ENCODE measurements at places on chromosomes 5 and 9.
A peak's percentile ranks its signal among the peaks of the same experiment; 100 is the strongest.

DNA sequence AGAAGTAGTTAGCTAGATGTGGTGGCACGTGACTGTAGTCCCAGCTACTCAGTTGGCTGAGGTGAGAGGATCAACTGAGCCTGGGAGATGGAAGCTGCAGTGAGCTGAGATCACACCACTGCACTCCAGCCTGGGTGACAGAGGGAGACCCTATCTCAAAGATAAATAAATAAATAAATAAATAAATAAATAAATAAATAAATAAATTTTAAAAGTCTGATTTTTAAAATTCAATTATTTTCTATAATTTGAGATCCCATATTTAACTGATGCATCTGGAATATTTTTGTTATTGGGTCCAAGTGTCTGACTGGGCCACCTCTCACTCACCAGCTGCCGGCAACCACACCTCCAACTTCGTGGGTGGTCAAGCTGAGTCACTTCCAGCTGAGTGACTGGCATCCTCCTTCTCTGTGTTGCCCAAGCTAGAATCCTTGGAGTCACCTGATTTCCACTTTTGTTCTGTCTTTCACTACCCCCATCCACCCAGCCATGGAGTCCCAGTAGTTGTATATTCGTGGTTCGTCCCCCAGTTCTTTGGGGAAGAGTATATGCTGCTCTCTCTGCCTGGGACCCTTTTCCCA is 70.9 kb downstream of the EGFLAM start:
- no peak for DNase-seq

DNA sequence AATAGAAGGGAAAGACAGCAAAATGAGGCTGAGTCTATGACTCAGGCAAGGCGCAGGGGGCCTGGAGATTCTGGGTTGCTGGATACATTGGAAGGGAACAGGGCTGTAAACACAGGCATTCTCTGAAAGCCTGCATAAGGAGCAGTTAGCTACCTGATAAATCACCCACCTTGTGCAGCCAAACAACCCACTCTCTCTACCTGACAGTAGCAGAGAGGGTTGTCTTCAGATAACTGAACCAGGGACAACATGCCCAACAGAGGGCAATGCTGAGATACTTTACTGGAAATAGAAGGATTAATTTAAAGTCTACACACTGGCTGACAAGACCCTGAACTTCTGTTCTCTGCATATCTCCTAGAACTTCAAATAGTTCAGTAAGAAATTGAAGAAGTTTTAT is 161.6 kb downstream of the KCTD16 start:
- DNase-seq = no peak

- no peak for DNase-seq
These were observed 89.5 kb upstream of the TTC23L start for GRCh38 chr5:34749431-34749873.

- DNase-seq = no peak
These were observed 86.3 kb upstream of the OTULINL start for GRCh38 chr5:14495301-14495700.

- DNase-seq = no peak
These were observed 2.4 kb downstream of the PGGT1B start for GRCh38 chr5:115260248-115260647.

GRCh38 chr9:134344068-134344799 is 18.0 kb downstream of the RXRA start:
- DNase-seq = no peak

- no peak for DNase-seq
These were observed 16.7 kb downstream of the ITGA1 start for GRCh38 chr5:52804387-52804791.

DNA sequence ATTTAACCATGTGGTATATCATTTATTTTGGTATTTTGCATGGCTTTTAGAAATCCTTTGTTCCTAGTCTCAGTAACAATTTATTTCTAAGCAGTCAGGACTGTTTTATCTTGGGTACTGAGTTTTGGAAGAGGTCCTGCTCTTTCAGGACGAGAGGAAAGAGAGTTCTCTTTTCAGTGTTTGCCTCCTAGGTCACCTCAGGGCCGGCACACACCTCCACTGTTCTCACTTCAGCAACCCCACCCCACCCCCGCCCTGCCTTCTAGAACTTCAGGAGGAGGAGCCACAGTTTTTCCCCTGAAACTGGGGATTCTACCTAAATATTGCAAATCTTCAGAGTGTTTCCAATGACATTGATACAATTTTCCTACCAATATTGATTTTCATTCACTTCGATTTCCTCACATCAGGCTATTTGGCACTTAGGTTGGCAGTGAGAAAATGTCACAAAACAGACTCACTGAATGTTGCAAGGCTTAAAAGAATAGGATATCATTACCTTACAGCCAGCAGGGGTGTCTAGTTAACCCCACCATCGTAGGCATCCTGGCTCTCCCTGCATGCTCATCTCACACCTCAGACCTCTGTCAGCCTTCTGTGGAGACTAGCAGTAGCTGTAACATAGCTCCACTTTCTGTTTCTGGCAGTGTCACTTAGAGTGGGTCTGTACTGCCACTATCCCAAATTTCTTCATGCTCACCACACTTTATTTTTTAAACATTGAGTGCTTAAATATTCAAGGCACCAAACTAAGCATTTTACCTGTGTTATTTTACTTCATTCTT is 5.4 kb downstream of the IGIP start:
- no peak for DNase-seq

DNA sequence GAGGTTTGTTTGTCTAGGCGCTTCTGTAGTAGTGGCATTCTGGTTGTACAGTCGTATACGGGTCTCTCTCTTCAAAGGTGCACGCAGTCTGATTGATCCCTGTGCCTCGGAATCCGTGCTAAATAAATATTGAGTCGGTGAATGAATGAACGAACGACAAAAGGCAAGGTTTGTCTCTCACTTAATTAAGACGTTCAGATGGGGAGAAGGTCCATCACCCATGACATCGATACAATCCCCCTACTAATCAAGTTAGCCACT is 500 bp upstream of the CREBRF start:
- no peak for DNase-seq

GRCh38 chr5:31702712-31703111 is 63.8 kb downstream of the PDZD2 start:
- no peak for DNase-seq

GRCh38 chr5:2300421-2300820 is 417.7 kb upstream of the IRX4 start:
- no peak for DNase-seq

- DNase-seq = no peak
These were observed 72.8 kb upstream of the ZNF608 start for GRCh38 chr5:124819201-124819600.

- no peak for DNase-seq
These were observed 149.0 kb downstream of the AOPEP start for GRCh38 chr9:94875300-94876020.

- no peak for DNase-seq
These were observed 40.5 kb upstream of the LIFR start for GRCh38 chr5:38596981-38597380.

DNA sequence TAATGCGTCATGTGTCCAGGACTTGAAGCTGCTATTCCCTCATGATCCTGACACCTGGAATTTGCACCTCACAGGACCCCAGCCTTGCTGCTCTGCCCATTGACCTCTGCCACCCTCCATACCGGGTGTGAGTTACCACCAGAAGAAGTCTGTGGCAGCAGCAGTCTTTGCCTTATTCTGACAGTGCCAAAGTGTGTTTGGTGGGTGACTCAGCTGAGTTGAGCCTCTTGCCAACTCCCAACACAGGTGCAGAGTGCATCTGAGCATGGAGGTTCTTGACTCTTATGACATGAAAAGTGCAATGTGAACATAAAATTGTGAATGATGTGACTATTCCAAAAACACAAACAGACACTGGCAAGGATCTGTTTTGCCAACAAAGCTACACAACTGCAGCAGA is 1166.5 kb upstream of the CDH18 start:
- no peak for DNase-seq

DNA sequence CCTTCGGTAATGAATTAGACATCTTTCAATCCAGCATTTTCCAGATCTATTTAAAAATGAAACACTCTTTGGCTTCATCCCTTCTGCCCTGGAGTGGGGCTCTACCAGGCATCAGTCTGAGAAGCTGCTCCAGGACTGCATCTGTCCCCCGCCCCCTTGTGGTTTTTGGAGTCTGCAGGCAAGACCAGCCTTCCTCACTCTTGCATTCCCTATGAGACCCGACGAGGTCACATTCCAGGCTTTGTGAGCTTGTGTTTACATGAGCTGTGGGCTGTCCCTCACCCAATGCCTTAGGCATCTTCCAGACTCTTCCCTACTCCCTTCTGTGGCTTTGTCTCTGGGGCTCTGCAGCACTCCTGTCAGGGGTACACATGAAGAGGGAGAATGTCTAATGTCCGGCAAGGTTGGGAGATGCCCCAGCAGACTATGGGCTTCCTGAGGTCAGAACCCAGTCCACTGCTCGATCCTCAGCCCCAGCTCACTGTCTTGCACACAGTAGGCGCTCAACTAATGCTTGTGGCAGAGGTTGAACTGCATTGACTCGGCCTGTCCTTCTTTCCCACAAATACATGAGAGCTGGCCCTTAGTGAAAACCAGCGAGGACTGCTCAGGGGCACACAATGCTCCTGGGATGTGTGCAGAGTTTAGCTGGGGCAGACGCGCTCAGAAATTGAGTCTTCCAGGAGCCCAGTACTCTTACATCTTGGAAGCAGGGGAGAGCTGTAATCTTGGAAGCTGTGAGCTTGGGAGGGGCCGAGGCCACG is 11.7 kb upstream of the GADD45G start:
- no peak for DNase-seq

GRCh38 chr9:125153712-125154367 is 10.5 kb upstream of the SCAI start:
- DNase-seq = no peak

DNA sequence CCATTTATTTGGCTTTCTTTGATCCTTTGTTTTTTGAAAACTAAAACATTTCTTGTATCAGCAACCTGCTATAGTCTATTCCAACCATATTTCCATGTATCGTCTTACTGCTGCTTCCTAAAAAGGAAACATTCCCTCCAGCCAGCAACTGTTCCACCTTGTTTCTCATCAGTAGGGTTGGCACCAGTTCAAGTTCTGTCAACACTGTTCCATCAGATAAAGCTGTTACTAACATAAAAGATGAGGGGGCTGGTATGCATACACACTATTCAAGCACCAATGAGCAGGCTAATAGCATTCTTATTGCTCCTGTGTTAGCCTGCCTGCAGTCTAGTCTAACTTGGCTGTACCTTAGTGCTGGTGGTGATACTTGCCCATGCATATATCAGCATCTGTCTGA is 178.3 kb downstream of the CWC27 start:
- DNase-seq = peak; percentile 95

DNA sequence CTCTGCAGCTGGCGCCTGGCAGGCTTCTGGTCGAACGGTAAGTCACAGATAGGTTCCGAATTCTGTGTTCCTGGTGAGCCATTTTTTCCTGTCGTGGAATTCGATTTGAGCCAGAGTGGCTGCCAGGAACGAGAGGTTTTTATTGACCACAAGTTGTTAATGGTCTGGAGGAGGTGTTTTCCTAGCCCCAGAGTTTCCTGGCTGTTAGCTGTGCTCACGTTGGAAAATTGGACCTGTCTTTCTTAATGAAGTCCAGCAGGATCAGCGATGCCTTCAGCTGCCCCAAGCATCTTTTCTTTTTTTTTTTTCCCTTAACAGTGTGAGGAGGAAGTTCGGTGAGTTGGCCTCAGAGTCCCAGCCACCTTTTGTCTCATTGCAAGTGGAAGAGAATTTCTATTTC is 62.9 kb downstream of the COL5A1 start:
- no peak for DNase-seq

DNA sequence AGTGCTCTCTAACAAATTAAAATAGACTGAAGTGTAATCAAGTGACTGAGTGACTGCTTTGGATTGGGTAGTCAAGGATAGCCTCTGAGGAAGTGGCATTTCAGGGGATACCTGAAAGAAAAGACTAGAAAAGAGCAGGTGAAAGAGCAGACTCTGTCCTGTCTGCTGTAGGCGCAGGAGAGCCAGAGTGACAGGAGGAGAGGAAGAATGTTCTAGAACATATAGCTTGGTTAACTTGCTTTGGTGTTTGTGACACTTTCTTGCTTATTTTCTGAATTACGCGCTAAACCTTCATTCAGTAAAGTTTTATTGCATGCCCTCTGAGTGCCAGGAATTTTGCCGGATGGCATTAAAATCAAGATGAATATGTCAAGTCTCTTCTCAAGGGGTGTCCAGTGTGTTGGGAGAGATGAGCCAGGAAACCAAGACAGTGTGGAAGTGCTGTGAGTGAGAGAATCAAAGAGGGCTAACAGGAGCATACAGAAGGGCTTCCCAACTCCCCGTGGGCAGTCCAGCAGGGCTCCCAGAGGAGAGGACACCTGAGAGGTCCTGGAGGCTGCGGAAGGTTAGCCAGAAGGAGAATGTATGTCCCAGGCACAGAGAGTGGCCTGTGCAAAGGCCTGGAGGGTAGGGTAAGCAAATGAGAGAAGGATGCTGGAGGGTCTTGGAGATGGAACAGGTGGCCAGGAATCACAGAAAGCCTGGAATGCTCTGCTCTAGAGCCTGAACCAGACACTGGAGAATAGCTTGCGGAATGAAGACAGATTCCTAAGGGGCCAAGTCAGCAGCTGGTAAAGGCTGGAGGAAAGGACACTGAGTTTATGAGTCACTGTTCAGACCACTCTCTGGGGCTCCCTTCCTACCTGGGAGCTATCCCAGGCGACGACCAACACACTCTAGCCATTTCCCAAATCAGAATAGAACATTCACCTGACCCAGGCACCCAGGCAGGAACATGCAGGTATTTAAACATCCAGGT is 59.3 kb downstream of the SLC22A5 start:
- no peak for DNase-seq

- DNase-seq = no peak
These were observed 299.6 kb upstream of the GRIN3A start for GRCh38 chr9:102038006-102038405.

DNA sequence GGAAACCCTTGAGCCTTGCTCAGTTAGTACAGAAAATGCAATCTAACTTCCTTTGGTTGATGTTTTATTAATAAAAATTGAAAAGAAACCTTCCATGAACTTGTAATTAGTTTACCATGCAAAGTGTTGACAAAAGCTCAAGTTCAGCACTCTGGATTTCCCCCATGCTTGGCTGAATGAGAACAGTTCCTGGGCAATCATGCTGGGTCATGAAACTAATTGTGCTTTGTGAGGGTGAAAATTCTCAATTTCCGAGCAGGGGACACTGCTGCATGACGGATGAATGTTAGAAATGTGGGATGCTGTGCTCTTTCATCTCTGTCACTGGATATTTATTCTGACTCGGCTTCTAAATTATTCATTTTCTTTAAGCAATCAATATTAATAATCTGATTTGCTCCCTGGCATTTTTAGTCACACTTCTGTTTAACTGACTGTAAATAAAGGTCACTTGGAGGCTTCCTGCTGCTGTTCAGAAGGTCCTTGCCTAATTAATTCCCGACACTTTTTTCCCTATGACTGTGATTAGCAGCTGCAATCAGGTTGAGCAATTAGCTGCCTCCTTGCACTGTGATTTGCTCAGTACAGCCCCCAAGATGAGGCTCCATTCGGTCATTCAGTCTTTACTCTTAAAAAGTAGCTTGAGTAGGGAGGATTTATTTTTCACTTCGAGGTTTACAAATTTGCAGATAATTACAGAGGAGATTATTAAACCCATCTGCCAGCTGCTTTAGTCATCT is 678.1 kb upstream of the ZNF608 start:
- peak; percentile 16 for DNase-seq
